ENCODE measurements at places on chromosomes 3 and 15.

DNA sequence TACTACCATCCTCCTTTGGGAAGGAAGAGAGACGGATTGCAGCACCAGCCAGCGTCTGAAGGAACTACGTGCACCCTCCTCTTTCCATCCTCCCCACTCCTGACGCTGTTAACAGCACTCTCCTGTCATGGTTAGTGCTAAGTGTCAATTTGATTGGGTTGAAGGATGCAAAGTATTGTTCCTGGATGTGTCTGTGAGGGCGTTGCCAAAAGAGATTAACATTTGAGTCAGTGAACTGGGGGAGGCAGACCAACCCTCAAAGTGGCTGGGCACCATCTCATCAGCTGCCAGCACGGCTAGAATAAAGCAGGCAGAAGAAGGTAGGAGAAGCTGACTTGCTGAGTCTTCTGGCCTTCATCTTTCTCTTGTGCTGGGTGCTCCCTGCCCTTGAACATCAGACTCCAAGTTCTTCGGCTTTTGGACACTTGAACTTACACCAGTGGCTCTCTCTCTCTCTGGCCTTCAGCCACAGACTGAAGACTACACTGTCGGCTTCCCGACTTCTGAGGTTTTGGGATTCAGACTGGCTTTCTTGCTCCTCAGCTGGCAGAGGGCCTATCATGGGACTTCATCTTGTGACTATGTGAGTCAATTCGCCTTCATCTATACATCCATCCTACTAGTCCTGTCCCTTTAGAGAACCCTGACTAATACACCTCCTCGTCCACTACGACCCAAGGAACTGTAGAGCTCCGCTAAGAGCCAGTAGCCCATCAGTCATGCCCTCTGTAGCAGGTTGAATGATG, 128.2 kb upstream of the HES1 start:
- DNase-seq, result no peak

GRCh38 chr3:15753056-15753710, 44.6 kb downstream of the ANKRD28 start:
- no peak for DNase-seq

- DNase-seq, result no peak
These were observed 11.4 kb downstream of the IREB2 start for GRCh38 chr15:78449220-78449999.

DNA sequence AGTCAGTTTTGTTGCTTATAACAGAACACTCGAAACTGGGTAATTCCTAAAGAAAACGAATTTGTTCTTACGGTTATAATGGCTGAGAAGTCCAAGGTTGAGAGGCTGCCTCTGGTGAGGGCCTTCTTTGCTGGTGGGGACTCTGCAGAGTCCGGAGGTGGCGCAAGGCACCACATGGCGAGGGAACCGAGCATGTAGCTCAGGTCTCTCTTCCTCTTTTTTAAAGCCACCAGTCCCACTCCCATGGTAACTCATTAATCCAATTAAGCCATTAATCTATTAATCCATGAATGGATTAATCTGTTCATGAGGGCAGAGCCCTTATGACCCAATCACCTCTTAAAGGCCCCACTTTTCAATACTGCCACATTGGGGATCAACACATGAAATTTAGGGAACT, 50.0 kb downstream of the ROPN1B start:
- DNase-seq, result no peak

DNA sequence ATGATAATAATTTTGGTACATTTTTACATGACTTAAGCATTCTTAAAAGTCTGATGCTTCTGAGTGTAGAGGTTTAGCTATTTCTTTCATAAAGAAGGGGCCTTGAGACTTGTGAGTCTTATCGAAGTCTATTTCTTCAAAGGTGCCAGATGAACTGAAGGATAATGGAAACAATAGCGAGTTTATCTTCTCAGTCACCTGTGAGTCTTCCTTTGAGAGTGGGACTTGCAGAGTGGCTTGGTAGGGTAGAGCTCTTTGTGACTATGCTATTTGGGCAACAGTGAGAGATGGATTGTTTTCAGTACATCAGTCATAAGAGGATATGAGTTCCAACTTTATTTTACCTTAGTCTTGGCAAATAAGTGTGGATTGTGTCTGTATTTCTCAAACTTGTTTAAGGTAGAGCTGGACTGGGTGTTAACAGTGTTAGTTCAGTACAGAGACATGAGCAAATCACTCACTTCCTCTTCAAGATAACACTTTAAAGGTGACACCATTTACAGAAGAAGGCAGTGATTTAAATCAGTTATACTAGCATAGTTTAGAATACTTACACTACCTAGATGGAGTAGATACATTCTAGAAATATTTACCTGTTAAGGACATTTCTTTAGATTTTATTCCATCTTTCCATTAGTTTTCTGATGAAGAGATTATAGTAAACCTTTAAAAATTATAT, 3.2 kb downstream of the AKAP13 start:
- DNase-seq, result no peak

GRCh38 chr3:160921020-160921635, 165.1 kb downstream of the PPM1L start:
- no peak for DNase-seq

- no peak for DNase-seq
These were observed 510.5 kb upstream of the CBLB start for GRCh38 chr3:106379251-106379750.

GRCh38 chr3:16606398-16606797, 1.2 kb upstream of the DAZL start:
- DNase-seq, result no peak

DNA sequence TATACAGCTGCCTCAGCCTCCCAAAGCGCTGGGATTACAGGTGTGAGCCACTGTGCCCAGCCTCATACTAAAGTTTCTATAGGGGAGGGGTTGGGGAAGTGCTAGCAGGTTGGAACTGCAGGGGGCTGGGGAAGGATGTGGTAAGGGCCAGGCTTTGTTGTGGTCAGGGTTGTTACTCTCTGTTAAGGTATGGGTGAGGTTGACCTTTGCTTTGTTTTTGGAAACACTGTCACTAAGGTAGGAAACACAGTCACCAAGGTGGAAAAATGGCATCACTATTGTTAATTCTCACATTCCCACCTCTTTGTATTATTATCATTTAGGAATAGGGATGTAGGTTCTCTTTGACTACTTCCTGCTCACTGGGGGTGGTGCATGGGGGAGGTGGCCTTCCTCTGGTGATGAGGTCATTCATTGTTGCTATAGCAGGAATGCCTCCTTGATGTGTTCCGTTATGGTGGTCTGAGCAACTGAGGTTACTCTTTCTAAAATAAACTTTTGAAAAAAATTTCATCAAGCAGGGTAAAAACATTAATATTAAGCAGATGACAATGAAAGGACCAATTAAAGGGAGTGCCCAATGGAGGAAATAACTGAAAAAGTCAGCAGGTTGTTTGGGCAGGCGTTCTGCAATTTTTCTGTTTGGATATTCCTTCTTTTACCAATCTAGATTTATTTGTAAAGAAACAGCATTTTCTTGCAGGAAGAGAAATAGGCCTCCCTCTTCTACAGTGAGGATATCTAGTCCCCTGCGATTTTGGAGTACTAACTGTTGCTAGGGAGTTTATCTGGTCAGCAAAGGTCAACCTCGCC, 150.5 kb downstream of the WDR76 start:
- DNase-seq, result no peak

GRCh38 chr15:96049766-96050165, 280.7 kb upstream of the NR2F2 start:
- no peak for DNase-seq

DNA sequence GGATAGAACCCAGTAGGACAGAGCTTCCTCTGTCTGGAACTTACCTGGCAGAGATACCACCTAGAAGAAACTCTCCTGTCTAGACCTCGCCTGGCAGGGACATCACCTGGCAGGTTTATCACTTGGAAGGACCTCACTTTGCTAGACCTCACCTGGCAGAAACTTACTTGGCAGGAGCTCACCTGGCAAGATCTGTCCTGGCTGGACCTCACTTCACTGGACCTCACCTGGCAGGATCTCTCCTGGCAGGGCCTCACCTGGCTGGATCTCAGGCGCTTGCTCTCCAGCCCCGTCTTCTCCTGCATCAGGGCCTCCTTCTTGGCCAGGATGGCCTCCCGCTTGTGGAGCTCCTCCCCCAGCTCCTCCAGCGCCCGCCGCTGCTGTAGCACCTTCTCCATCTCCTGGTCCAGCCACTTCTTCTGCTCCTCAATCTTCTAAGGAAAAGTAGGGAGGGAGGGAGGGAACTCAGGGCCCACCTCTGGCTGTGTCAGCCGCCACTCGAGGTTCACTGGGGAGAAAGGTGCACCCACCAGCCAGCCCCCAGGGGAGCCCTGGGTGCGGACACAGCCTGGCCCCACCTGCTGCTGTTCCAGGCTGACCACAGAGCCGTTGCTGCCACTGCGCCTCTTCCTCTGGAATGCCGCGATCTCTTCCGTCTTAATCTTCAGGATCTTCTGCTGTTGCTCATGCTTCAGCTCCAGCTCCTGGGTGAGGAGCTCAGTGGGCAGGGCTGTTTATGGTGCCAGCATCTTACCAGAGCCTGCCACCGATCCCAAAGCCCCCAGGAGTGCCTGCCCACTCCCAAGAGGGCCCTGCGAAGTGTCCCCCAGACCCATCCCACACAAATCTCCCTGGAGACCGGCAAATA, 22.5 kb downstream of the KIF7 start:
- no peak for DNase-seq

DNA sequence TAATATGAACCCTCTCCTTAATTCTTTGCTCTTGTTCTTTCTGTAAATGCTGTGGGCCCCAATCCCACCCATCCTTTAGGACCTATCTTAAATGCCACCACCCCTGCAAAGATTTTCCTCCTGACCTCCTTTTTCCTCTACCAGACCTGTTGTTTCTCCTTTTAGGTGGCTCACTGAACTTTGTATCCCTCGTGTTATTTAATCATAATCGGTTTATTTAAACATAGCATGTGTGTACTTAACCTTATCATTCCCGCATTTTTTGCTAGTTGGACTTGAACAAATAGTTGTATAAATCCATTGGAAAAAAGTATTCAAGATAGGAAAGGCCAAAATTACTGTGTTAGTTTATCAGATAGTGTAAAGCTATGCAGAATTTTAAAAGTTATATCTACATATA, 988 bp upstream of the NFKBIZ start:
- no peak for DNase-seq

- DNase-seq, result no peak
These were observed 31.3 kb downstream of the FBXO45 start for GRCh38 chr3:196599734-196600128.

- DNase-seq, result no peak
These were observed 12.3 kb downstream of the P2RY12 start for GRCh38 chr3:151372063-151372820.

DNA sequence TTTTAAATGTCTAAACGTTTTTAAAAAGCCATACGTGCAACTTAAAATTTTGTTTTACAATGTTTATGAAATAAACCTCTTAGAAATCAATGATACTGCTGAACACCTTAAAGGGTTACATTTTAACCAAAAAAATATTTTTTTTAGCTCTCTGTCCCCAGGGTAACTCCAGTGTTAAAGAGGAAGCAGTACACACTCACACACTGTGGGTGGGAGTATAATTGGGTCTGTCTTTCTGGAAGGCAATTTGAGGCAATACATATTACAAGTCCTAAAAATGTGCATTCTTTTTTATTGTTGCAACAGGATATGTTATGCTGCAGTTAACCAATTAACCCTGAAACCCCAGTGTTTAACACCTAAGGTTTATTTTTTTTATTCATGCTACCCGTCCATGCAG, 34.1 kb downstream of the WHAMM start:
- DNase-seq, result no peak

GRCh38 chr3:128438488-128439072, 28.1 kb downstream of the DNAJB8 start:
- no peak for DNase-seq

GRCh38 chr3:155302481-155302880, 9.0 kb upstream of the STRIT1 start:
- DNase-seq, result no peak

DNA sequence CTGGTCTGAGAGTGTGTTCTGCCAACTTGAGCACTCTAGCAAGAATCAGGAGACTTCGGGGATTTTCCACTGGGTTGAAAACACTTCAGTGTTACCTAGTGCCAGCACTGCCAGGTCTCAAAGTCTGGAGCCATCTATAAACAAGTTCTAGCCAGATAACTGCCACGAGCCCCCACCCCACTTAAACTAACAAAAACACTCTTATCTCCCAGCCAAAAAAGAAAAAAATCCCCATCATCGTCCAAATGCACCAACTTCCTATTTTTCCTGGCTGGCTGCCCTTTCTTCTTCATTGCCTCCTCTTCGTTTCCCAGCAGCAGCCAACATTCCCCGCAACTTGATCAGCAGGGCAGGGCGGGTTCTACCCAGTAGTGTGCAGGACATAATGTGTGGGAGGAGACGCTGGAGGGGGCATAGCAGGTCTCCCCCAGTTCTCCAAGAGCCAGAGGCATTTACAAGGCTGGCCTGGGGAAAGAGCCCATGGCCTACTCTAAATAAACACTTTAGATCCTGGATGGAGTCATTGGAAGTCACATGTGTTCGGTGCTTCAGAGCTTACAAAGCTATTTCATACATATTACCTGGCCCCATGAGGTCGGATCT, 29.5 kb downstream of the C2CD4B start:
- no peak for DNase-seq

DNA sequence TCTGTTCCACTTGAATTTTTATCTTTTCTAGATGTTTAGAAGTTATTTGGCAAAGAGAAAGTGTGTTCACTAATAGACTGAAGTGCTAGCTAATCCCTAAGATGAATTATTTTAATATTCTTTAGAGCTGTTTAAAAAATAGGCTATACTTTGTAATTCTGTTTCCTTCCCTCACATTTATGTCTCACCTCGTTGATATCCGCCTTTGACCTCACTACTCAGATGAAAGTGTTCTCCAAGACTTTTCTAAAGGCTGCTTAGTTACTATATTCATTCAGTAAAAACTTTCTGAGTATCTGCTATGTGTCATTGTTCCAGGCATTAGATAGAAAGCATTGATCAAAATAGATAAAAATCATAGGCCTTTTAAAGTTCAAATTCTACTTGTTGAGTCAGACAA, 38.3 kb downstream of the HMG20A start:
- no peak for DNase-seq

DNA sequence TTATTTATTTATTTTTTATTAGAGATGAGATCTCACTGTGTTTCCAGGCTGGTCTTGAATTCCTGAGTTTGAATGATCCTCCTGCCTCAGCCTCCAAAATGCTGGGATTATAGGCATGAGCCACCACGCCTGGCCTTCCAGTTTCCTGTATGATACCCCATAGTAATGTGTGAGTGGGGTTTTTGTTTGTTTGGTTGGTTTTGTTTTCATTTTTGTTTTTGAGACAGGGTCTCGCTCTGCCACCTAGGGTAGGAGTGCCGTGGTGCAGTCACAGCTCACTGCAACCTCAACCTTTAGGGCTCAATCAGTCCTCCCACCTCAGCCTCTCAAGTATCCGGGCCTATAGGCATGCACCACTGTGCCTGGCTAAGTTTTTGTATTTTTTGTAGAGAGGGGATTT, 30.9 kb downstream of the GOLM2 start:
- no peak for DNase-seq

DNA sequence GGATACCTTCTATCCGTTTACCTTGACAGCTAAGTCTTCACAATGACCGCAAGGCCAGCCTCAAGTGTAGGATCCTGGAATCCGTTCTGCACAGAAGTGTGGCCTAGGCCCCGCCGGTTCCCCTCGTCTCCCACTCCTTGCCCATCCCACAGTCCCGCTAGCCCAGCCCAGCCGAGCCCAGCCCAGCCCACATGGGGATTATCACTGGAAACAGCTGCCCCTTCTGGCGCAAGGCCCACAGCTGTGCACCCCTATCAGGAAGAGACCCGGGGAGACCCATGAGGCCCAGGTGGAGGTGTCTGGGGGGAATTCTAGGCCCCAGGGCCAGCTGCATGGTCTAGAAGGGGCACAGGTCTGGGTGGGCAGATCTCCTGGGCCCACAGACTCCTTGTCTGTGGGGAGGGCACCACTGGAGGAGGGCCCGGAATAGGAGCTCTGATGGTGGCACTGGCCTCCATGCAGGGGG, 27.9 kb upstream of the KLF13 start:
- DNase-seq, result no peak

GRCh38 chr3:25461946-25462345, 33.9 kb downstream of the RARB start:
- DNase-seq, result no peak

All from anterior cingulate cortex (tissue), 58 donors.